Gastrocnemius medialis (tissue), 4 donors: ENCODE measurements at places on chromosomes 16 and 17.

DNA sequence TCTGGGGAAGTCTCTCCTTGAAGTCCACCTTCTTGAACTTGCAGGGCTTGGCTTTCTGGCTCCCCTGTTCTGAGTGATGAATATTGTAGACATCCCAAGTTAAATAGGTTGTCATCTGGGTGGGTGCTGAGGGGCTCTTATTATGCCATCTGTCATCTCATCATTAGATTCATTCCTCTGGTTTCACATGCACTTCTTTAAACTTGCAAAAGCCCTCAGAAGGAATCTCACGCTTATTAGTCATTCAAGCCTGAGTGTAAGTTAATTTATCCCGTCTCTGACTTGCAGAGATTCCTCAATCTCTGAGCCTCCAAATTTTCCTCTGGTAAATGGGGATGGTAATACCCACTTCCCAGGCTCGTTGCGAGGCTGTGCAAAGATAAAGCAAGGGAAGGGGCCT, 5.7 kb downstream of the MGAT5B start:
- DNase-seq: no peak

- no peak for DNase-seq
These were observed at the start of gene CDH8 for GRCh38 chr16:62036101-62036801. TSS of gene CDH8 (minus strand) at chr16:62036438. CDS start at chr16:62021403, 15,035 bp downstream.

DNA sequence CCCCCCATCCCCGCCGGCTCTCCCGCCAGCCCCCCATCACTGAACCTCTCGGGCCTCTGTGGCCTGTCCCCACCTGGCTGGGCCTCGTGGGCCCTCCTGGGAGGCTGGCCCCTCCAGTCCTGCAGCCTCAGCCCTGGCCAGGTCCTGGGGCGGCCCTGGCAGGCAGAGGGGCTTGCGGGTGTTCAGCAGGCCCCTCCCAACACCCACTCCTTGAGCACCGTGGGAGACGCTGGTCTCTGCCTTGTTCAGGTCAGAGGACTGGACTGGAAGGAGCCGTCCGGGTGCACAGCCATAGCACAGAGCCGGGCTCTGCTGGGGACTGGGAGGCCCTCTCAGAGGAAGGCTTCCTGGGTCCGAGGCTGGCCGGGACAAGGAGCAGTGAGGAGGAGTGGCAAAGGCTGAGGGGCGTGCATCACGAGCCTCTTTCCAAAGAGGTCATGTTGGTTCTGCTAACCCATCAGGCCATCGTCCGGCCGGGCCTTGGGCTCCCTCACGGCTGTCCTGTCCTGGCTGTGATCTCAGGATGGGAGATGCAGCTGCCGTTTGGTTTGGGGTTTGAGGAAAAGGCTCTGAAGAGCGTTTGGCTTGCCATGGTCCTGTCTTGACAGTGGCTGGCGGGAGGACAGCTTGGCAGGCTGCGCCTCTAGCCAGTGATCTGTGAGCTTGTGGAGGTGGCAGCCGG, 6.3 kb upstream of the PABPN1L start:
- no peak for DNase-seq

DNA sequence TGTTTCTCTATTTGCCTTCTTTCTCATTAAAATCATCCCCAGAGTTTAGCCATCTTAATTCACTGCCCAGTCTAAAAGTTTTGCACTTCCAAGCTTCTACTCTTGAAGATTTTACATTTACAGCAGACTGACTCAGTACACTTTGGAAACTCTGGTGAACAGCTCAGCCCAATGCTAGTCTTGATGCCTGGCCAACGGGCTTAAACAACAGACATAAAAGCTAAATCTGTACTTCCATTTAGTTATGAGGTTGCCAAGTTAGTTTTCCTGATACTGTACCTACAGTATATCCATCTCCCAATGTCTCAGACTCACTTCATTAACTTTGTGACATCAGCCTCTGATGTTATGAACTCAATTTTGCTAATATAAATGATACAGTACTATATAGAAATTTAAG, 891.8 kb upstream of the SOX9 start:
- DNase-seq: no peak

DNA sequence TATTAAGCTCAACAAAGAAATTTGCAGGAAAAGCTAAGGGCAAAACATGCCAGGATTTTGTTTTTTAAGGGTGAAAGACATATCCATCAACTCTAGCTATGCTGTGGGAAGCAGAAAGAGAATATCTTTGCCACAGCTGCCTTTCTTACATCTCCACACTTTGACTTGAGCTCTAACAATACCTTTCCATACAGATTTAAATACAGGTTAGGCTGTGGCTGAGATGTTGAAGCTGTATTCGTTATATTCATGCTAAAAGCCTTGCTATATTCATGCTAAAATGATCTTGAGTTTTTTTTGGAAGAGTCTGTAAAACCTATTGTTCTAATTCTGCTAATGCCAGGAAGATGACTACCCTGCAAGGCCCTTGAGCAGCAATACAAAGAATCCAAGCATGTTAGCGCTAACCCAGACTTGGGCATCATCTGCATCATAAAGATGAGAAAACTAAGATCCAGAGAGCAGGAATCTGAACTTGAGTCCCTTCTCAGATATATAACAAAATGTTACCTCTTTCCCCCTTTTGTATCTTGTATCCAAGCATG, 204.8 kb upstream of the C17orf78 start:
- no peak for DNase-seq

- DNase-seq: no peak
These were observed 13.3 kb upstream of the MYH8 start for GRCh38 chr17:10435096-10435495.

- peak; percentile 99 for DNase-seq
These were observed 6.7 kb upstream of the CD68 start for GRCh38 chr17:7572588-7573323.

DNA sequence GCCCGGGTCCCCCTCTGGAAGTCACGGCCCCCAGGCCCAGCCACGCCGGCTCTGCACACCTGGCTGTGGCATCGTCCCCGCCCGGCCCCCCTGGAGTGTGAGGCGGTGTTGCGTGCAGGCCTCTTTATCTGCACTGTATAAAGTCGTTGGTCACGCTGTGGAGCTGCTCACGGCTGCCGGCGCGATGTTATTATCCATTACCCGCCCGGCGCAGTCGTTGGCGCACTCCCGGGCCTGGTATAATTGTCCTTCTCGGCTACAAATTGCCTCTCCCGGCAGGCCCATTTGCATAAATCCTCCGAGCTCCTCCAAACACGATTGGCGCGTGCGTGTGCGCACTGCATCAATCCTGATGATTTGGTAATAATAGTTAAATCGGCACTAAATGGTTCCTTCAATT, 57.8 kb downstream of the BAHCC1 start:
- DNase-seq: no peak

DNA sequence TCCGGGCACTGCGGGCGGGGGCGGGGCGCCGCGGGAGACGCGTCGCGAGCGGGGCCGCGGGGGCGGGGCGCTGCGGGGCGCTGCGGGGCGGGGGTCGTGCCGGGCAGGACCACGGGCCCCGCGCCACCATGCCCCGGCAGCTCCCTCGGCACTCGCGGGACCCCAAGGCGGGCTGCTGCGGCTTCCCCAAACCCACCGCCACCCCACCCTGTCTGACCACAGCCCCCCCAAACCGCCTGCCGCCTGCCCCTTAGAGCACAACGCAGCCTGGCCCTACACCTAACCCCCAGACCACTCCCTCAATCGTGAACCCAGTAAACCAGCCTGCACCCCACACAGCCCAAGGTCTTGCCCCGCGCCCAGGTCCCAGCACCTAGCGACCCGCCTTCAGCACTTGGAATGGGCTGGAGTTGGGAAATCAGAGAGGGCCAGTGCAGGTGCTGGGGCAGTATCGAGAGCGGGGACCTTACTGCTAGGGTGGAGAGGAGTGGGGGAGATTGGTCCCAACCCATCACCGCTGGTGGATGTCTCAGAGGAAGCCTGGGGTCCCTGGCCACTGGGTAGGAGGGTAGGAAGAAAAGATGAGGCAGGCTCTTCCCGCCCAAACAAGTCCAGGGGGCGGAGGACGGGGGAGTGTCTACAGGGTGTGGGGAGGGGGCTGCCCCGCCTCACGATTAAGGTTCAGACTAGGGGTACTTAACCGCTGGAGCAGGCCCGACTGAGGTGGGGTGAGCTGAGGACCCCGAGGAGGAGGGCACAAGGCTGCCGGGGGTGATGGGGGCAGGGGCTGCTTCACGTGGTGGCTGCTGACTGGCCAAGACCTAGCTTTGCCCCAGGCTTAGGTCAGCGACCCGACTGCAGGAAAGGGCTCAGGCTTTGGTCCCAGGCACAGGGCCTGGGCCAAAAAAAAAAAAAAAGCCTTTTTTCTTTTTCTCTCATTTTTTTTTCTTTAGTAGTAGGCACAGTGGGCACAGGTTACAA, 539 bp upstream of the VAMP2 start:
- DNase-seq: peak; percentile 49

GRCh38 chr16:80007231-80007630, 406.7 kb upstream of the MAF start:
- no peak for DNase-seq

- DNase-seq: peak; percentile 68
These were observed at the start of gene GFER for GRCh38 chr16:1983544-1984346. TSS of gene GFER (plus strand) at chr16:1984193. CDS start at chr16:1984219, 26 bp downstream.

- DNase-seq: no peak
These were observed 6.6 kb upstream of the ARMC5 start for GRCh38 chr16:31452631-31453106.

DNA sequence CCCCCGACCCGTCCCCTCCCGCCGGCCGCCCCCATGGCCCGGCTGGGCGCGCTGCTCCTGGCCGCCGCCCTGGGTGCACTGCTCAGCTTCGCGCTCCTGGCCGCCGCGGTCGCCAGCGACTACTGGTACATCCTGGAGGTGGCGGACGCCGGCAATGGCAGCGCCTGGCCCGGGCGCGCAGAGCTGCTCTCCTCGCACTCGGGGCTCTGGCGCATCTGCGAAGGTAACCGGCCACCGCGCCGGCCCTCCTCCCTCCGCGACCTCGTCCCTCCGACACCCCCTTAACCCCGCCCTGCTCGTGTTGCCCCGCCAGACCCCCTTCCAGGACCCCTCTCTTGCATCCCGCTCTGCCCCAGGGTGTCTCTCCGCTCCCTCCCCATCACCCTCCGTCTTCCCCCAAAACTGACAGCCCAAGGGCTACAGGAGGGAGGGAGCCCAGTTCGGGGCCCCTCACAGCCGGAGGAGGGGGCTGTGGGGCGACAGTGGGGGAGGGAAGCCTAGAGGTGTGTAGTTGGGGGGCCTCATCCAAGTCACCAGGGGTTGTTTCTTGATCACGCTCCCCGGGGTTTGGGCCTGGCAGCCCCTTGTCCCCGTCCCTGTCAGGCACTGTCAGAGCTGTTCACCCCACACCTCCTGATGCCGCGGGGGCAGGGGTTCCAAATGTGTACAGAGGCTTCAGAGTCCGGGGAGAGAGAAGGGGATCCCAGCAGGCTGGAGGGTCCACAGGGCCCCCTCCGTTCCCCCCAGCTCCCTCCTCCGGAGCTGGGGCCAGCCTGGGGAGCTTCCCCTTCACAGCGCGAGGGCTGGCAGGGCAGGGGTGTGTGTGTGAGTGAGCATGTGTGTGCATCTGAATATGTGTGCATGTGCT, 794 bp downstream of the TMEM235 start:
- no peak for DNase-seq

DNA sequence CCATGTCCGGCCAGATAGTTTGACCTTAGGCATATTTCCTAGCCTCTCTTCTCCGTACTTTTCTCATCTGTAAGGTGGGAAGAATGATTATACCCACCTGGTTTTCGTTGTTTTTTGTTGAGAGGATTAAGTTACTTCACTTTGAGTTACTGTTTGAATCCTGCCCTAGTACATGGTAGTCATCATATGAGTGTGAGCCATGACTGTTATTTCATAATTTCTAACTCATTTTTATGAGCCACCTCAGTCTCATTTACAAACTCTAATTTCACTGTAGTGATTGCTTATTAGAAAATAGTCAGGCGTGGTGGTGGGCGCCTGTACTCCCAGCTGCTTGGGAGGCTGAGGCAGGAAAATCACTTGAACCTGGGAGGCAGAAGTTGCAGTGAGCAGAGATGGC, 45.1 kb downstream of the YPEL2 start:
- no peak for DNase-seq

DNA sequence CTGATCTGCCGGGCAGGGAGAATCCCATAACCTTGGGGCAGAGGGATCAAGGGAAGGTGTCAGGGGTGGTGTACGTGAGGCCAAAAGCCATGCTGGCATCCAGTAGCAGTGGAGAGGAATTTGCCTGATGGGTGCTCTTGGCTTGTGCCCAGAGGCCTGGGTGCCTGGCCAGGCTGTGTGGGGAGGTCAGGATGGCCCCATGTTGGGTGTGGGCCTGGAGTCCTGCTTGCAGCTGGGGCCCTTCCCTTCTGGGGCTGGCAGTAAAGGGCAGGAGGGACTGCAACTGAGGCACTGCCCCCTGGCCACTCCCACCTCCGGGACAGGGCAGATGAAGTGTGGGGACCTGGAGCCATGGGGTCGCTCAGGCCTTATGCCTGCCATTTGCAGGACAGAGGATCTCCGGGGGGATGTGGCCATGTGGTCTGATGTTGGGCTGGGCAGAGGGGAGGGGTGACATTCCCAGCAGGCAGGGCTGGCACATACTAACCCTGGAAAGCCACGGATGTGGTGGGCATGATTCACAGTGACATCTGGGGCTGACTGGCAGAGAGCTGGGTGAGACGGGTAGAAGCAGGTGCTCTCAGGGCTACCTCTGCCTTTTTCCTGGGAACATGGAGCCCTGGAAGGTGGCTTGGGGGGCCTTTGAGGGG, 3.5 kb downstream of the FMNL1 start:
- DNase-seq: no peak

DNA sequence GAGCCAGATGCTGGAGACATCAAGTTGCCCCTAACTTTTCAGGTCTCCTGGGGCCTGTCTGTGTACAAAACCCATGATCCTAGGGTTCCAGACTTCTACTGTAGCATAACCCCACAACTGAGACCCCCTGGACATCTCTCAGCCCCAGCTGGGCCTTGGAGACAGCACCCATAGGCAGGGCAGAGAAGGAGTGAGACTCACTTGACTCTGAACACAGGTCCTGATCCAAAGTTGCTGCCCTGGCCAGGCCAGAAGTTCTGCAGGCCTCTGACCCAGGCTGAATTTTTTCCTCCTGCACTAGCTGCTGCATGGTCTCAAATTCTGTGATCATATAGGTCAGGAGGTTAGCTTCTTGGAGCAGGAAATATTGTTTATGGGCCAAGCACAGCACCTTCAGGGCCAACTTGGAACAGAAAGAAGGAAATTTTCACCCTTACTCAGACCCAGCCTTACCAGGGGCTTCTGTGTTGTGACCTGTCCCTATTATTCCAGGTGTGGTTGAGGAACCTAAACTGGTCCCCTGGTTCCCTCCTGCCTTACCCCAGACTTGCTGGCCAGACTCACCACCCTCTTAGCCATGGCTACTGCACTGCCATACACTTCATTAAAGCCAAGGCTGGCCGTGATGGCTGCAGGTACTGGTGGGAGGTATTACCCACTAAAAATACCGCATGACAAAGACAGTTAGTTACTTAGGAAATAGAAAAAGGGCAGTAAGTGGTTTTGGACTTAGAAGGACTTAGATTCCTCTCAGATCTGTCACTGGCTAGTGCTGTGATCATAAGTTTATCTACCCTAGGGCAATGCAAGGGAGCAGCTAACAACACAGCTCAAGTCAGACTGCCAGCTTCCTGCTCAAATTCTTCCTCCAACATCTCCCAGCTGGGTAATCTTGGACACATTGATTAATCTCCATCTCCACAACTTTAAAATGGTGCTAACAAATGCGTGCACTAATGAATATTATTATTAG, 2180.1 kb downstream of the TP53TG3F start:
- DNase-seq: no peak

GRCh38 chr16:54336631-54337204, 50.1 kb upstream of the IRX3 start:
- DNase-seq: no peak

- DNase-seq: no peak
These were observed 152.2 kb downstream of the FOXL1 start for GRCh38 chr16:86730597-86730996.

- no peak for DNase-seq
These were observed 397 bp downstream of the CDC42EP4 start for GRCh38 chr17:73311428-73311780.

GRCh38 chr17:52227926-52228325, 69.4 kb upstream of the CA10 start:
- DNase-seq: no peak
